ENCODE measurements at places on chromosomes 12 and 14.

DNA sequence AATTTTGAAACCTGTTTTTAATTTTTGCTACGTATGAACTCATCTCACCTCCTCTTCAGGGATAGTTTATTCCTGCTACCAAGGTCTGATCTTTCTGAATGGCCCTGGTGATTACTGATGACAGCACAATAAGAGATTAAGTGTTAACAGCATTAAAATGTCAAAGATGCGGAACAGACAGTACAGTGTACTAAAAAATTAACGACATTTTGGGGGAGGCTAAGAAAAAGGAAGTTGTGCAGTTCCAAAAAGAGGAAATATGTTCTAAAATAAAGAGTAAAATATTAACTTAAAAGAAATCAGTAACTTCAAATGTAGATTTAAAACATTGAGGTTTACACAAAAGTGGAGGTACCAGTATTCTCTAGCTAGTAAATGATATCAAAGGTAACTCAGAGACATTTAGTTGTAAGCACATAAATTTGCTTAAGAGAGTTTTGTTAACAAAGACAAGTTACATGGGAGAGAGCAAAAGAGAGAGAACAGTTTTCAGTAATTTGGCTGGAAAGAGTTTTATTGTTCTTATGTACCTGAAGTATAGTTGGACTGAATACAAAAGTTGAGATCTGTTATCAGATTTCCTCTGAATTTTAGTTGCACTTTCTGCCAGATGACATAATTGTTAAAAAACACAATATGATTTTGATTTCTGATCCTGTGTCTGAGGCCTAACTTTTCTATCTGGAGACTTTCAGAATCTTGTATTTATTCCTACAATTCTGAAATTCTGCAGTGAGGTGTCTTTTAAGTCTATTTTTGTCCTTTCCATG lies 4.2 kb upstream of the CLECL1 start:
- peak; percentile 44 for DNase-seq

GRCh38 chr12:50747817-50748216 lies 16.1 kb upstream of the ATF1 start:
- DNase-seq, result no peak

DNA sequence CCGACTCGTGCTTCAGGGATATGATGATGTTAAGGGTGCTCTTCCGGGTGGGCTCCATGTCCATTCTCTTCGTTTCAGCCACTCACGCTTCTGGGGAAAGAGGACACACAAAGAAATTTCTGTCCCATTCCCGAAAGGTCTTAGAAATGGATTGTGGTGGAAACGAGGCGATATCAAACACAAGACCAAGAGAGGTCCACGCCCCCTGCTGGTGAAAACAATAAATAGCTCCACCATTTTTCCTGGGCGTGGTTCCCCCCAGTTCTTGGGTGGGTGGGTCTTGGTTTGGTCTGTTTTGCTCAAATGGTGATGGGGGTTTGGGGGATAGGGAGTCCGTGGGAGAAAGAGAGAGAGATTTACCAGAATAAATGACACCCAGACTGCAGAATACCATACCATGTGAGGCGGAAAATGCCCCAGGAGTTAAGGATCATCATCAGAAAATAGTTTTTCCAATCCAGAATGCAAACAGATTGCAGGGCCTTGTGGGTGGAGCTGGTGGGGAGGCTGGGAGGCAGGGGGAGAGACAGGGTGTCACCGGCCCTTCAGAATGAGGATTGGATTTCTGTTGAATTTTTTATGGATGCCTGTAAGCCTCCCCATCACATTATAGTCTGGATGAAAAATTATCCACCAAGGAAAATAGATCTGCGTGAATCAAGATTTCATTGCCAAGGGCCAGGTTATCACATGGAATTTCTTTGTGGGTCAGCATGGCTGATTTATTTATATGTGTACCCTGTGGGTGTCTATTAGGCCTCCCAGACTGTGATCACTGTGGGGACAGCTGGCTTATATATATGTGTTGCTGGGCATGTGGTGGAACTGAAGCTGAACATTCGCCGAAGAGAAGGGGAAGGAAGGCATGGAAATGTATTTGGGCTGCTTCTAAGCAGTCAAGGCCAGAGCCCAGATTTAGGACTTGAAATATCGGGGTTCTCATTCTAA lies 55.8 kb downstream of the SRRM4 start:
- DNase-seq, result peak; percentile 11

DNA sequence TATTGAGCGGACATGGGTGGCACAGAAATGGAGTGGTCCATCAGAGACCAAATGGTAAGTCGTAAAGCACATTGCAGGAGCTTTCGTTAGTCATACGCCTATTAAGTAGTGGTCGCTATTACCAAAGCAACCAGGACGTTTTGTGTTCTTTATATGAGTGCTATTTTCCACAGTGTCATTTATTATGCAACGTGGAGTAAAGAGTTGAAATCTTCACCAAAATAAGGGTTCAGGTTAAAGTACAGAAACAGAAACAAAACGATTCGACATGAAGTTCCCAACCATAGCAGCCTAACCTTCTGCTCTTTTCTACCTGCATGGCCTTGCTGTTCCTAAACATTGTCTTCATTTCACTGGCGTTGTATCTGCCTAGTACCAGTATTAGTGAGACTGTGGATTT lies 20.1 kb upstream of the FGD4 start:
- DNase-seq, result no peak

GRCh38 chr12:113465808-113466453 lies 5.7 kb downstream of the LHX5 start:
- no peak for DNase-seq

DNA sequence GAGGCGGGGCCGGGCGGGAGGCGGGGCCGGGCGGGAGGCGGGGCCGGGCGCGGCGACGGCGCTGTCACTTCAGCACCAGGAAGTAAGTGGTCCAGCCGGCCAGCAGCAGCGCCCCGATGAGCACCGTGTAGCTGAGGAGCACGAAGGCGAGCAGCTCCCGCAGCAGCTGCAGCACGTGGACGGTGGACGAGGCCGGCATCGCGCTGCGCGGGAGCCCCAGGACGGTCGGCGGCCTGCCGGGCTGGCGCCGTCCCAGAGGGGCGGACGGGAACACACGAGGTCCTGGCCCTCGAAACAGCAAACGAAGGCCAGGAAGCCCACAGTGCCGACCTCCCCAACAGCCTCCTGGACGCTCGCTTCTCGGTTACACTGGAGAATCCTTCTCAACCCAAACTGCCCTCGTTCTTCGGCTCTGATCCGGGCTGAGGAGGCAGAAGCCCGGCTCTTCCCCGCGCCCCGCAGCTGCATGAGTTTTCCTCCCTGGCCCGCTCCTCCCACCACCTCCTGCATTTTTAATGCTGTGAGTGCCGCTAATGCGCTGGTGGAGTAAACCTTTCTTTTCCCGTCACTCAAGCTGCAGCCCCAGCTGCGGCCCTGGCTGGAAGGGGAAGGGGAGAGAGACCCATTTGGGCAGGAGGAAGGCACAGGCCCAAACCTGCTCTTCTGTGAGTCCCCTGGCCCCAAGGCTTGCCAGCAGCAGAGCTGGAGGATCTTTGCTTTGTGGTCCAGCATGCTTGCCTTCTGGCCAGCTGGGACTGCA lies 694 bp upstream of the DIABLO start:
- DNase-seq, result no peak

DNA sequence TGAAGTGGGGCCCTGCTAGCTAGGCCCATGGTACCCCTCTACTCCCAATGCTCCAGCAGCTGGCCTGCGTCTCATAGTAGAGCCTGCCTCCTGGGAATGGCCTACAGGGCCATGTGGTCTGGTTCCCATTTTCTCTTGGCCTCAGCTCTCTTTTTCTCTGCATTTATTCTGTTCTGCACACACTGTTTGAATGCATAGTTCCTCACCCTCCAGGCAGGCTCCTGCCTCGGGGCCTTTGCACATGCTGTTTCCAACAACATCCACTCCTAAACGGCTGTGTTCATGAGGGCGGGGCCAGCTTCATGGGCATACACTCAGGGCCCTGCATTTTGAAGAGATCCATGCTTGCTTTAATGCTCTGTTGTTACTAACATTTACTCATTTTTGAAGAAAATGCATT lies 204.0 kb downstream of the ADGRD1 start:
- no peak for DNase-seq

GRCh38 chr14:63478437-63478852 lies 64.7 kb downstream of the PPP2R5E start:
- DNase-seq, result peak; percentile 57

- no peak for DNase-seq
Observed at GRCh38 chr14:99891900-99892299, 98.7 kb downstream of the EML1 start.

GRCh38 chr14:88825503-88825902 lies 1.1 kb downstream of the TTC8 start:
- DNase-seq, result no peak

DNA sequence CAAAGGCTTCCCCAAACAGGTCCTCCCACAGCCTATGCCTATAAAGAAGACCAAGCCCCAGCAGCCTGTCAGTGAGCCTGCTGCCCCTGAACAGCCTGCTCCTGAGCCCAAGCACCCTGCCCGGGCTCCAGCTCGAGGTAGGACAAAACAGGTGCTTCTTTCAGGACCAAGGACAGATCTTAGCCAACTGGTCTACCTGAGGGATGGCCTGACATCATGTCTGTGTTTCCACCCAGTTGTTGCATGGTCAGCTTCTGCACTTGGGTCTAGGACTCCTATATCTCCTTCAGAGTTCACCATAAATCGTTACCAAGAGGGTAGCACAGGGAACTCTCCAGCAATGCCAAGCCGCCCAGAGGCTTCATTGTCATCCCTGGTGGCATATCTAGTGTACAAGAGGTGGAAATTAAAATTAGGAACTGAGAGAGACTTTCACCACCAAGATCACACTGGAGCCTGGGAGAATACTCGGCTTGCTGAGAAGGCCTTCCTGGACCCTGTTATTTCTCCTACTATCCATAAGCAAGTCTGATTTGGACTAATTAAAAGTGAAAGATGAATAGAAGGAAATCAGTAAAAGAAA lies 38.2 kb upstream of the OAS1 start:
- DNase-seq, result no peak

GRCh38 chr12:116525418-116526001 lies 33.7 kb upstream of the MAP1LC3B2 start:
- DNase-seq, result no peak

GRCh38 chr12:12107678-12108077 lies 36.9 kb downstream of the BCL2L14 start:
- DNase-seq, result no peak

- no peak for DNase-seq
Observed at GRCh38 chr12:123384994-123385376, 1.1 kb downstream of the KMT5A start.

GRCh38 chr12:98137278-98137677 lies 378.1 kb upstream of the TMPO start:
- no peak for DNase-seq

DNA sequence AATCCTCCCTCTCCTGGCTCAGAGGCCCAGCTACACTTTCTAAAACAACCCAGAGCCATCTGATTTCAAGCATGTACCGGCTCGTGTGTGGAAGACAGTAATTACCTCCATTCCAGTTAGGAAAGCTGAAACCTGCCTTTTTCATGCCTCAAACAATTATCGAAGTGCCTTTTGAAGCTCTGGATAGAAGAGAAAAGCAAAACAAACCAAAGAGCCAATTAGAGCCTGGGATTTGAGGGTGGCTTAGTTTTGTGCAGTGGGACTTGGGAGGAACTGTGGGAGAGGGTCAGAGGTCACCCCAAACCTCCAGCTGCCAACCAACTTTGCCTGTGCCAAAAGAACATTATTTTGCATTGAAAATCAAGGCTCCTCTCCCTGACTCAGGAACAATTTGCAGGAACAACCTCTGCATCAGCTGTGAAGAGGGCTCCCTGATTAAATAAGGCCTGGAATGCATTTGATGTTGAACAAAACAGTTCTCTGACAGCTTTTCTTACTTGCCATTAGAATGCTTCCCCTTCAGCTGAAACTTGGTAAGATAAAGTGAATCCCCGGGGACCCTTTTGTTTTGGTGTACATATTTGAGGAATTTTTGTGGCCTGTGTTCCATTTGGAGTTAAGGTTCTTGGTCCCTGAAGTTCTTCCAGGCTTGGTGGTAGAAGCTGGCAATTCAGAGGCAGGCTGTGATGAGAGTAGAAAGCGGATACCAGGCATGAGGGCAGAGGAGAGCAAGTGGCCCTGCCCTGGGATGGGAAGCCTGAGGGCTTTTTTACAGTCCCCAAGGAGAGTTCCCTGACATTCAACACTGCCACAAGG lies 270.1 kb downstream of the ZFP36L1 start:
- no peak for DNase-seq

GRCh38 chr12:4201333-4202100 lies 72.0 kb upstream of the CCND2 start:
- DNase-seq, result no peak

GRCh38 chr12:15209782-15210181 lies 11.4 kb downstream of the RERG start:
- no peak for DNase-seq

DNA sequence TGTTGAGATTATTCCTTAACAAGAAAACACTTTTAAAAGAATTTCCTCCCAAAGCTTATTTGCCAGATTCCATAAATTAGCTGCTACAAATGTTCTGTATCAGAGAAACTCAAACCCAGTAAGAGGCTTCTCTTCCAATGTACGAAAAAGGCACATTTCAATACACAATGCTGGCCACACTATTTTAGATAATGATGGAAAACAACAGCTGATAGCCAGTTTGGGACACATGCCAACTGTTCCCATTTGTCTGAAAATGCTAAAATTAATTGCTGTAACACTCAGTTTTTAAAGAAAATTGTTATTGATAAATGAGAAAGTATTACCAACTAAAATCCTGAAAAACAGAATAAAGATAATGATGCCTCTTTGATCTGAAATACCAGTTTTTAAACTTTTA lies 4.4 kb downstream of the CFL2 start:
- no peak for DNase-seq

DNA sequence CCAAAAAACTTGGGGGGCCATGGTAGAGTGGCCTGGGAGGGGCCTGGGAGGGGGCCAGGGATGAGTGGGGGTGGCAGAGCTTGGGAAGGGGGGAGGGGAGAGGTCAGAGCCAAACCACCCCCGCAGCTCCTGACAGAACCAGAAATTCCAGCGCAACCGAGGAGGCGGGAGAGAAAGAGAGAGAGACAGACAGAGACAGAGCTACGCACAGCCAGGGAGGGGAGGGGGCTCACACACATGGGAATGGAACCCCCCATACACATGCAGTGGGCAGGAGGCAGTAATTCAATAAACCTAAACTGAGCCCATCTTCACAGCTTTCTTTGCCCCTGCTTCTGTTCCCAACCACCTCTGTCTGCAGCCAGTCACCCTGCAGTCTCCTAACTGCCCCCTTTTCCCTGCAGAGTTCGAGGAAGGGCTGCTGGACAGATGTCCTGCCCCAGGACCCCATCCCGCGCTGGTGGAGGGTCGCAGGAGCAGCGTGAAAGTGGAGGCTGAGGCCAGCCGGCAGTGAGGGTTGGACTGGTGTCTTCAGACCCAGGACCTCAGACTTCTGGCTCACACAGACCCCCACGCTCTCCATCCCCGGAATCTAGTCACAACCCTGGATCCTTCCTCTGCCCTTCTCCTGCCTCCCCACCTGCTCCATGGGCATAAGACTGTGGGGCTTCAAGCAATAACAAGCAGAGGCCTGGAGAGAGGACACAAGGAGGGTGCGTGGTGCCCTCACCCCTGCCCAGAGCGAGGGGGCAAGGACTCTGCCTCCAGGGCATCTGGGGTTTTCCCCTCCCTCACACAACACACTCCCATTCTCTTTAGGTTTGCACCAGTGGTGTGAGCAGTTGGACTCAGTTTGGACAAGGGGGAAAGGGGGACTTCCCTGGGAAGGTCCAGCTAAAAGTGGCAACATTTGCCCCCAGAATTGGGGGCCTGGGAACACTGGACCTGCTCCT lies 5.6 kb downstream of the NAB2 start:
- no peak for DNase-seq

GRCh38 chr12:49933796-49934195 lies 16.7 kb upstream of the AQP2 start:
- DNase-seq, result no peak

Measured in activated CD4-positive, alpha-beta T cell treated with anti-CD3 and anti-CD28 coated beads, Interleukin-2, Interleukin-4, amounts not matched to agents 100 ng/mL and 50 ng/mL, durations not matched to agents 16 hours and 8 hours (primary cell).